Globus pallidus (tissue), 1 donor: ENCODE measurements at places on chromosomes 5 and 9.

- DNase-seq: no peak
These were observed 72.5 kb downstream of the LHX2 start for GRCh38 chr9:124084087-124084486.

DNA sequence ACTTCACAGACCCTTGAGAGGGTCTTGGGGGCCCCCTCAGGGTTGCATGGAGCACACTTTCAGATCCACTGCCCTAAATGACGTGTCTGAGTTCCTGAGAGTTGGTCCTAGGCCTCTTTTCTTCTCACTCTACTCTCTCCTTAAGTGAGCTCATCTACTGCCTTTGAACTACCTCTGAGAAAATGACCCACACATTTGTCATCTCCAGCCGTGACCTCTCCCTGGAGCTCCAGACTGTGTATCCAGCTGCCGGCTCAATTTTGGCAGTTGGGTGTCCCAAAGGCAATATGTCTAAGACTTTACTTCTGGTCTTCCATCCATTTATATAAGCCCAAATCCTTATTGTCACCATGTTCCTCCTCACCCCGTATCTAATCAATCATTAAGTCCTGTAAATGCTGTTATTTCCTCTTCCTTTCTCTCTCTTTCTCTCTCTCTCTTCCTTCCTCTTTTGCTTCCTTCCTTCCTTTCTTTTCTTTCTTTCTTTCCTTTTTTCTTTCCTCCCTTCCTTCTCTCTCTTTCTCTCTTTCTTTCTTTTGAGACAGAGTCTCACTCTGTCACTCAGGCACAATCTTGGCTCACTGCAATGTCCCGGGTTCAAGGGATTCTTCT is 51.2 kb upstream of the HSPA9 start:
- no peak for DNase-seq

DNA sequence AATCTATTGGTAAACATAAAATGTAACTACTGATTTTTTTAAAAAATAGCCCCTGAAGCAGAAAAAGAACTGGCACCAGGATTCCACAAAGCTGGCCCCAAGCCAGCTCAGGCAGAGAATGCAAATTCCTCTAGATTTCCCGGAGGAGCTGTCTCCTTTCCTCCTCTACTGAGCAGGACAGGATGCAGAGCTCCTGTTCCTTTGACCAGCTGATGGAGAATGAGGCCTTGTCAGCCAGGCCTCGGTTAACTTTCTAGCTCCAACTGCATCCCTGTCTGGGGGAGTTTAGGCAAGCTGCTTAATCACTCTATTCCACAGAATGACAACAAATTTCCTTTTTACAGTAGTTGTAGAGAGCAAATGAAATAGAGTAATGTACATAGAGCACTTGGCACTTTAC is 155.5 kb downstream of the GNAQ start:
- no peak for DNase-seq

- peak; percentile 25 for DNase-seq
These were observed 87.4 kb upstream of the GNA14 start for GRCh38 chr9:77735494-77735893.

- DNase-seq: no peak
These were observed 378.8 kb downstream of the OSTF1 start for GRCh38 chr9:75467142-75467541.

- no peak for DNase-seq
These were observed 1.8 kb upstream of the DIPK1B start for GRCh38 chr9:136710543-136710942.

GRCh38 chr9:86669422-86669821 is 277.9 kb downstream of the GAS1 start:
- DNase-seq: no peak

GRCh38 chr5:148482697-148483462 is 99.1 kb downstream of the FBXO38 start:
- peak; percentile 38 for DNase-seq

DNA sequence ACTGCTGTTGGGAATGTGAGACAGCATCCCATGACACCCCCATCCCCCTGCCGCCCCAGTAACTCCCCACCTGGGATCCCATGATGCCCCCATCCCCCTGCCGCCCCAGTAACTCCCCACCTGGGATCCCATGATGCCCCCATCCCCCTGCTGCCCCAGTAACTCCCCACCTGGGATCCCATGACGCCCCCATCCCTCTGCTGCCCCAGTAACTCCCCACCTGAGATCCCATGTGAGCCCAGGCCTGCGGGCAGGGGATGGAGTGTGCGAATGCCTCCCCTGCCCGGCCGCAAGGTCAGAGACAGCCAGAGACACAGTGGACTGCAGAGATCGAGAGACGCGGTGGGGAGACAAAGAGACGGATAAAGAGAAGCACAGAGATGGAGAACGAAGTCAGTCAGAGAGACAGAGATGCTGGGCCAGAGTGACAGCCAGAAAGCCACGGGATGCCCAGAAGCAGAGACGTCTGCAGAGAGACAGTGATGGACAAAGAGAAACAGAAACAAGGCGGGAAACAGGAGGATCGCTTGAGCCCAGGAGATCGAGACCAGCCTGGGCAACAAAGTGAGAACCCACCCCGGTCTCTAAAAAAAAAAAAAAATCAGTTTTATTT is 992 bp downstream of the SH2D3C start:
- no peak for DNase-seq

DNA sequence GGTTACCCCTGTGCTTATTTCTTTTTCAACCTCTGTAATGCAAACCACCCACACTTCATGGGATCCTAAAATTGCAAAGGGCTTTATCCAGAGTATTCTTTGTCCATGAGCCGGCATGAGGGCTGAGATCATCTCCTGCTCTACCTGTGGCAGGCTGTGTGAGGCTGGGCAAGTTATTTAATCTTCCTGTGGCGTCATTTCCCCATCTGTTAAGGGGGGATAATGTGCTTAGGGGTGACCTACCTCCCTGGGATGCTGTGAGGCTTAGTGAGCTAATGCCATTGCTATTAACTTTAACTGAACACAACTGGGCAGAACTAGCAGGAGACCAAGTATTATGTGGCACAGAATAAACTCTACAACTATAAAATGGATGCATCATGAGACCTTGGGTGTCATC is 17.0 kb downstream of the FRMPD1 start:
- DNase-seq: no peak

DNA sequence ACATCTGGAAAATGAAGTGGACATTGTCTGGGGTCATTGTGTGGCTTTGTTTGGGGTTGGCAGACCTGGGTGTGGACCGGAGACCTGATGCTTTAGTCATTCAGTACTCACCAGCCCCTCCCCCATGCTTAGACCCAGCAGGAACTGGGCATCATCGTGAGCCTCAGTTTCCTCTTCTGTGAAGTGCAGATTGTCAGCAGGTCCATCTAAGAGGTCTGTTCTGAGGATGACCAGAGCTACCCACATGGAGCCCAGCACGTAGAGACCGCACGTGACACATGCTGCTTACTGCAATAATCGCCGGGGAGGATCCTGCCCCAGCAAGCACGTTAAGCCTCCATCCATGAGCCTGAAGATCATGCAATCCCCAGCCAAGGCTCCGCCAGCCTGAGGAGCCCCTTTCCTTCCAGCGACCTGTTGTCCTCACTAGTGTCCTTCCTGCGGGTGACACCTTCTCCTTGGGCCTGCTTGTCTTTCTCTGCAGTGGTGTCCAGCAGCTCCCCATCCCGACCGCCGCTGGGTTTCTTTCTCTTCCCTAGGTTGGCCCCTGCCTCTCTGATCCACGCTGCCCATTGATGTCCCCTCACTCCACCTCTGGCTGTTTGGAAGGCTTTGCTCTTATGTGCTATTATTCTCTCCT is 26.7 kb upstream of the IRX4 start:
- no peak for DNase-seq

GRCh38 chr5:75514323-75514722 is 2.6 kb downstream of the POLK start:
- no peak for DNase-seq

- DNase-seq: no peak
These were observed 55.3 kb upstream of the NUDT12 start for GRCh38 chr5:103617913-103618312.

DNA sequence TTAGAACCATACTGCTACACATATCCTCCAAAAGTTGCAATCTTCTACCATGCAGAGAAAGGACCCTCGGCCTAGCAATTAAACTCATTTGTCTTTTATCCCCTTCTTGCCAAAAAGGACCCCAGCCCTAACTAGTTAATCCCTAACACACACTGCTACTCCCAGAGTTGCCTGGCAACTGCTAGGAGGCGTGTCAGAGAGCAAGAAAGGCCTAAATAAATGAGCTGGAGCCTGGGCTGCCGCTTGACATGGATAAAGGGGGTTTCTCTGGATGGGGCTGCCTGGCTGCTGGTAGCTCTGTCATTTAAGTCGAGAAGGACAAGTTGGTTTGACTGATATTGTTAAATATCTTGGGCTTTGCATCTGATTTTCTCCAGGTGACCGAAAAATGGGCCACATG is 194.8 kb downstream of the CRB2 start:
- no peak for DNase-seq

DNA sequence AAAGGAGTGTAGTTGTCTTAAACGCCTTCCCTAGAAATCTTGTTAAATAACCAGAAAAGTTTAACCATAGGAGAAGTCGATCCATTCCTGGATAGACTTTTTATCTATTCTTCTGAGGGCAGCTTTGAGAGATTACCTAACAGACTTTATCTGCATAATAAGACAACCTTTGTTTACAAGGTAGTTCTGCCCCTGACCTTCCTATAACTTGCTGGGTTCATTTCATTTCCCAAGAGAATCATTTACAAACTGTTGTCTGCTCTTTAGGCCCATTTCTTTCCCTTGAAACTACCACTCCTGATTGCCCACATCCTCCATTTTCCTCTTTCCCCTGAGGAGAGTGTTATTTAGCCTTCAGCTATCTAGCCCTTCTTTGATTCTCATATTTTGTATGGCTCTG is 65.9 kb upstream of the VPS13A start:
- no peak for DNase-seq

DNA sequence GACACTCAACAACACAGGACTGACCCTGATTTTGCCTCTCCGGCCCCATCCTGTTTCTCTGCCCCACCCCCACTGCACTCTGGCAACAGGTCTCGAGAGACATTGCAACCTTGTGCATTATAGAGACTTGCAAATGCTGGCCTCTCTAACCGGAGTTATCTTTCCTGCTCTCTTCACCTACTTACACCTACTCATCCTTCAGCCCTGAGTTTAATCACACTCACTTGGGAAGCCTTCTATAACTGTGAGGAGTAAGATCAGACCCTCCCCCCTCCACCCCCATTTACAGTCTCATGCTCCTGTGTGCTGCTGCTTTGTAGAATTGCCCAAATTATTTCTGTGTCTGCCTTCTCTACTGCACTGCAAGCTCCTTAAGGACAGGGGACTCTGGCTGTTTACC is 42.8 kb downstream of the WWC1 start:
- no peak for DNase-seq

DNA sequence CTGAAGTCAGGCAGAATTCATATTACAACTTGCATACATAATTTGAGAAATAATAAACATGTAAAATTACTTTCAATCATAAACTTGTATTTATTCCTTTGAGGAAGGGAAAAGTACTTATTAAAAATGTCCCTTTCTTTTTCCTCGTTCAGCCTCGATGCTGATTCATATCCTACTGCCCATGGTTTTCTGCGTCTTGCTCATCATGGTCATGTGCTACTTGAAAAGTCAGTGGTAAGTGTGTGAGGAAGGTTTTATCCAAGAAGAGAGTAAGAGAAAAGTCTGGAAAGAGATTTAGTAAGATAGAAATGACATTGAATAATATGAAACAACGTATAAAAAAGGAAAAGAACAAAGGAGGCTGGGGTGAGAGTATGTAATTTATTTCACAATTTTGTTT is 85.9 kb downstream of the OSMR start:
- no peak for DNase-seq

GRCh38 chr5:64790210-64790609 is 21.5 kb downstream of the CWC27 start:
- DNase-seq: no peak

DNA sequence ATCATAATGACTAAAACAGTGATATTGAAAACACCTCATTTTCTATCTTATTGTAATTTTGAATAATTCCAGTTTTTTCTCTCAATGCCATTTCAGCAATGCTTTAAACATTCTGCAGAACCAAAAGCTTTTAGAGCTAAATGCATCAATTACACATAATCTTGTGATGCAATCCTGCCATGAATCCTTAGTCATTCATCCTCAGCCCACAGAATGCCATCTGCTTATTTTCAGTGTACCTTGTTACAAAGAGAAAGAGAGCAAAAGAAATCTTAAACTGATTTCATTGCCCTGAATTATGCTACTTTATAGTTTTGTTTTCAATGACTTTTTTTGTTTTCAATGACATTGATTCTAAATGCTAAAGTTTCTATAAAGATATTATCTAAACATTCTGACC is 1234.8 kb upstream of the C9orf72 start:
- DNase-seq: no peak

DNA sequence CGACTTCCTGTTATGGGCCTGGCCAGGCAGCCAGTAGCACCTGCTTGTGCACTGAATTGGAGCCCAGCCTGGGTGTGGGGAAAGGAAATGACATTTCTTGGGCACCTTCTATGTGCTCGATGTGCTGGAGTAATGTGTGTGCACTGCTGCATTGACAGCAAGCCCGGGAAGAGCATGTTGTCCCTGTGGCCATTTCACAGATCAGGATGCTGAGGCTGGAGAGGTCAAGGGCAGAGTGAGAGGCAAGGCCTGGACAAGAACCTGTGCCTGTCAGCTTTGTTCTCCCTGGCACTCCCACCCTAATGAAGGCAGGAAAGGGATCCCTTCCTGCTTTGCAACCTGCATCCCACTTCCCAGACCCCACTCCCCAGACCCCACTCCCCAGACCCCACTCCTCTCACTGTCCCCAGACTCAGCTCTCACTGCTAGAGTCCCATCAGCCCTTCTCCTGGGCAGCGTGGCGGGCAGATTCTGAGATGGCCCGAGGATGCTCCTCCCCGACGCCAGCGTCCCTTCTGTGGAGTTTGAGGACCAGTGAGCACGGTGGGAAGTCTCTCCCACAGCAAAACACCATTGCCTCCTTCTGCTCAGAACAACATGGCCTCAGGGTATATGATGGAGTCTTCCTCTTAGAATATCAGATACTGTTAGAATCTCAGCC is 49.6 kb downstream of the BARX1 start:
- DNase-seq: no peak

DNA sequence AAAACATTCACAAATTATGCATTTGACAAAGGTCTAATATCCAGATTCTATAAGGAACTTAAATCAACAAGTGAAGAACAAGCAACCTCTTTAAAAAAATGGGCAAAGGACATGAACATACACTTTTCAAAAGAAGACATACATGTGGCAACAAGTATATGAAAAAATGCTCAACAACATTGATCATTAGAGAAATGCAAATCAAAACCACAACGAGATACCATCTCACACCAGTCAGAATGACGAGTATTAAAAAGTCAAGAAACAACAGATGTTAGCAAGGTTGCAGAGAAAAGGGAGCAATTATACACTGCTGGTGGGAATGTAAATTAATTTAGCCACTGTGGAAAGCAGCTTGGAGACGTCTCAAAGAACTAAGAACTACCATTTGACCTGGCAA is 38.9 kb upstream of the TNFSF15 start:
- no peak for DNase-seq

DNA sequence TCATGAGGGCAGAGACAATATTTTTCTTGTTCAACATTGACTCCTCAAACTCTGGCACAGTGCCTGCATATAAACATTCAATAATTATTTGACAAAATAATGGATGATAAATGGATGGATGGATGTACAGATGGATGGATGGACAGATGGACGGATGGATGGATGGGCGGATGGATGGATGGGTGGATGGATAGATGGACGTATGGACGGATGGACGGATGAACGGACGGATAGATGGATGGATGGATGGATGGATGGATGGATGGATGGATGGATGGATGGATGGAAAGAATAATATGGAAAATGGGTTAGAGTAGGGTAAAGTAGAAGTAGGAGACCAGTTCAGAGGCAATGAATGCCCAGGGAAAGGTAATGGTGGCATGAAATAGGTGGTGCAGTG is 589.2 kb downstream of the EBF1 start:
- no peak for DNase-seq
